ENCODE measurements at places on chromosomes 11 and 22.

GRCh38 chr11:82680252-82680651 lies 53.4 kb downstream of the FAM181B start:
- no peak for DNase-seq

- DNase-seq: no peak
These were observed 11.3 kb upstream of the PIM3 start for GRCh38 chr22:49948958-49949913.

- DNase-seq: no peak
These were observed 165.2 kb downstream of the PGR start for GRCh38 chr11:100964435-100964834.

DNA sequence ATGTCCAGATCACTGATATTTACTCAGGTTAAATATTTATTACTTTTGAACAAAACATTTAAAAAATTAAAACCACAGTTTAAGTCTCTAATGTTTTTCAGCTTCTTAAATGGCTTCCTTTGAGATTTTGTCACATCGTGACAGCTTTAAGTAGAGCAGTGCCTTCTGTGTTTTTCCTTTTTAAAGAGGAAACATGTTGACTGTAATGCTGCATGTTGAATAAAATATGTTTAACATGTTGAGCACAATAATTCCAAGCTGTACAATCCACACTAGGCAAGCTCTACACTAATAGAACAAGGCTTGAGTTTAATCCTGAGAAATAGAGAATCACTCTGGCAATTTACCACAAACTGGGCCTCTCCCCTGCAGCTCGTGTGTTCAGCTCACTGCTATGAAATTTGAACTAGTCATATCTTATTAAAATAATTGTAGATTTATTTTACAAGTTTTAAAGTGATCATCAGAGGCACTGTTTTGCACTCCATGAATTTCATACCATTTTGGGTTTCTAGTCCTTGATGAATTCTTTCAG lies 368.3 kb downstream of the SOX6 start:
- no peak for DNase-seq

GRCh38 chr22:41841085-41841712 lies 8.3 kb downstream of the SREBF2 start:
- no peak for DNase-seq

Measured in renal cortical epithelial cell (primary cell).